ENCODE measurements at places on chromosomes 7 and 10.

- no peak for DNase-seq
These were observed 141.7 kb upstream of the SEMA3D start for GRCh38 chr7:85328456-85328998.

GRCh38 chr10:77894058-77894457, 32.5 kb downstream of the DLG5 start:
- DNase-seq = no peak

DNA sequence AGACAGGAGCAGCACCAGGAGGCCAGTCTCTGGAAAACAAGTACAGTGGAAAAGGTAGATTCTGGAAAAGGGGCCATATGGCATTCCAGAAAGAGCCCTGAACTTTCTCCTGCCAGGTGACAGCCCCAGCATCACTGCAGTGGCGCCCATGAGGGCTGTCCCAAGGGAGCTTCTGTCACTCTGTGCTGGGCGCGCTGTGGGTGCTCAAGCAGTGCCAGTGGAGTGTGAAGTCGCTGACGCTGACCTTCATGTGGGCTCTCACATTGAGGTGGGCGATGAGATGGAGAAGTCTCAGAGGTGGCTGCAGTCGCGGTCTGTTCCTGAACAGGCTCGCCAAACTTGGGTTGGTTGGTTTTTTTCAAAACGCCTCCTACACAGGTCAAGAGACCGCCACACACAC, 38.2 kb downstream of the FKBP6 start:
- DNase-seq = no peak

DNA sequence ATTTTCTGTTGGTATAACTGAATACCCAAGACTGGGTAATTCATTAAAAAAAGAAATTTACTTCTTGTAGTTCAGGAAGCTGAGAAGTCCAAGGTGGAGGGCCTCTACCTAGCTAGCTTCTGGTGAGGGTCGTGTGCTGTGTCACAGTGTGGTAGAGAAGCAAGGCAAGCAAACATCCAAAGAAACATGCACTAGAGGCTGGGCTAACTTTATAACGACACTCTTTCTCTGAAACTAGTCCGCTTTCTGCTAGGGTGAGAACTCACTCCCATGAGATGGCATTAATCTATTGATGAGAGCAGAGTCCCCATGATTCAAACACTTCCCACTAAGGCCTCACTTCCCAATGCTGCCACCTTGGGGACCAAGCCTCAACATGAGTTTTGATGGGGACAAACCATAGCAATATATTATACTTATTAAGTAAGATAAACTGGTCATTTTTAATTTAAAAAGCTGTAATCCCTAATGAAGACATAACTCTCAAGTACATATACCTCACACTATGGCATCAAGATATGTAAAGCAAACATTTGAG, 50.8 kb downstream of the PHYHIPL start:
- no peak for DNase-seq

- no peak for DNase-seq
These were observed 2.4 kb downstream of the ADRB1 start for GRCh38 chr10:114046087-114046458.

DNA sequence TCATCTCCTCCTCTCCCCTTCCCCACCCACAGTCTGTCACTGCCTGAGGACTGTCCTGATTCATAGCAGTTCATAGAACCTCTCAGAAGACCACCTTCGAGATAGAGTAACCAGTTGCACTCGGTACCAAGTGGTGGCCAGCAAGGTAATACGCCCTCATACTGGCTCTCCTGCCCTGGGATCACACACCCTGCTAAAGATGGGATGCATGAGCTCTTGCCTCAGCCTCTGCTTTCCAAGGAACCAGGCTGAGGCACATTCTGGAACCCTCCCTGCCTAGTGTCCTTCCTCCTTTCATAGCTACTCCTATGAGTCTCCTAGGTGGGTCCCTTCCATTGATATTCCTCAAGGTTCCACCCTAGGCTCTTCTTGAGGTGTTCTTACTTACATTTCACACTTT, 15.5 kb downstream of the CFAP43 start:
- DNase-seq = no peak

- no peak for DNase-seq
These were observed 54.6 kb upstream of the ABCB4 start for GRCh38 chr7:87530126-87530525.

DNA sequence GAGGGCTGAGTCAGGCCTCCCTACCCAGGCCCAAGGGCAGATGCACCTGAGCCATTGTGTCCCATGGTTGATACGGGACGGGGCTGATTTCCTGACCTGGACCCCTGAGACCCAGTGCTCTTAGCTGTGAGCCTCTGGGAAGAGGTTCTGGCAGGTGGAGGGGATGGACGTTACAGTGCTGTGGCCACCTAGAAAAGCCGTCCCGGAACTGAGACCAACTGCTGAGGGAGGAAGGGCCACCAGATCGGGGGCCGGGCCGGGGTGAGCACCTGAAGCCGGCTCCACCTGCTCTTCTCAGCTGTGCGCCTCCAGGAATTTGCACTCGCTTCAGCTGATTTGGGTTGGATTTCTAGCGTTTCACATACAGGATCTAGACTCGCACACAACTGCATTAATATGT, 35.4 kb downstream of the CHST12 start:
- no peak for DNase-seq

DNA sequence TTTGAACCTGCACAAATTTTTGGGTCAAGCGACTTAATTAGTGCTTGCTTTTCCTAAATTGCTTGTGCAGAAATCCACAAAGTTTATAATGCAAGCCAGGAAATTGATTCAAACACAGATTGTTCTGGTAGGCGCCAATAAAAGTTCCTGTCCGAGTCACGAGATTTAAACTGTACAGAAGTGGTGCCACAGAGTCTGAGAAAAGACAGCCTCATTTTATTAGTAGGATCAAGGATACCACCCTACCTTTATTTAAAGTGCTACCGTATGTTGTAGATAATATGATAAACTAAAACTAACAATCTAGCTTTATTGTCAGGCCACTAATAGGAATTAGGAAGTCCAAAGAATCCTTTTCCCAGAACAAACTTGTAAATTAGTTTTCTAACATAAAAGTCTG, 696.7 kb downstream of the TNS3 start:
- no peak for DNase-seq

- no peak for DNase-seq
These were observed 24.4 kb upstream of the ZNF273 start for GRCh38 chr7:64878684-64879083.

DNA sequence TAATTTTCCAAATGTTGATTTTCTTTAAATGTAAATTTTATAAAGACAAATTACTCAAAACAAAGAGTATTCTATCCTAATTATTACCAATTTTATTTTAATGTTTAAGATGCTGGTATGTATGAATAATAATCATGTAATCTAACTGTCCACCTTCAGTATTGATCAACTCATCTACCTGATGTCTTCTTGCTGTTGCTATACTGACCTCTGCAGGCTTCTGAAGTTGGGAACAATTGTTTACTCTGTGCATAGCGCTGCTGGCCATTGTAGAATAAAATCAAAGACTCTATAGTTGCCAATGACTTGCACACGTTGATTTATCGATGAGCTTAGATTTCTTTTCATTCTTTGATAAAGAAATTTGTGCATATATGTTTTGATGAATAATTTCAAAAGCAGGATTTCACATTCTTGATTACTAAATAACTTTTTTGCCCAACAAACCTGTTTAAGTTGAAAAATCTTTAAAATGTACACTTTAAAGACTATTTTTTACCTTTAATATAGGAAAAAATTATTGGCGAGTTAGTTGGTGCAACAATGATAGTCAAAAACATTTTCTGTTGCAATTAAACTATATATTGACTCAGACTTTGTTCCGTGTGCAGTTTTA, 282.3 kb downstream of the TFEC start:
- peak; percentile 21 for DNase-seq

DNA sequence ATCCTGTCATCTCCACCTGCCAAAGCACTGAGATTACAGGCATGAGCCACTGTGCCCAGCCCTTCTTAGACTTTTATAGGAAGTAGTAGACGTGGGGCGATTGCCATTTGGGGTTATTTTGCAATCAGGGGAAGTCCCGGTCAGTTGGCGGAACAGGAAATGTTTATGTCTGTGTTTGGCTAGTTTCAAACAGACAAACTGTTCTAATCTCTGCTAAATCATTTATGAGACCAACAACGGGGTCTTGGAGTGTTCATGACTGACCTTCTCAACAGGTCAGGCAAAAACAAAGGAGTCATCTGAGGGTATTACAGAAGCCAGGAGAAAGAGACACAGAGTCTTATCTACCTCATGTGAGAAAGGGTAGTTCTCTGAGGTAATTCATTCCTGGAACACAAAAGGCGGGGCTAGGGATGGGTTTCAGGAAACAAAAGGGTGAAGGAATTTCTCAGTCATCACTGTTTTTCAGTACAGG, 6.6 kb upstream of the TPK1 start:
- no peak for DNase-seq

DNA sequence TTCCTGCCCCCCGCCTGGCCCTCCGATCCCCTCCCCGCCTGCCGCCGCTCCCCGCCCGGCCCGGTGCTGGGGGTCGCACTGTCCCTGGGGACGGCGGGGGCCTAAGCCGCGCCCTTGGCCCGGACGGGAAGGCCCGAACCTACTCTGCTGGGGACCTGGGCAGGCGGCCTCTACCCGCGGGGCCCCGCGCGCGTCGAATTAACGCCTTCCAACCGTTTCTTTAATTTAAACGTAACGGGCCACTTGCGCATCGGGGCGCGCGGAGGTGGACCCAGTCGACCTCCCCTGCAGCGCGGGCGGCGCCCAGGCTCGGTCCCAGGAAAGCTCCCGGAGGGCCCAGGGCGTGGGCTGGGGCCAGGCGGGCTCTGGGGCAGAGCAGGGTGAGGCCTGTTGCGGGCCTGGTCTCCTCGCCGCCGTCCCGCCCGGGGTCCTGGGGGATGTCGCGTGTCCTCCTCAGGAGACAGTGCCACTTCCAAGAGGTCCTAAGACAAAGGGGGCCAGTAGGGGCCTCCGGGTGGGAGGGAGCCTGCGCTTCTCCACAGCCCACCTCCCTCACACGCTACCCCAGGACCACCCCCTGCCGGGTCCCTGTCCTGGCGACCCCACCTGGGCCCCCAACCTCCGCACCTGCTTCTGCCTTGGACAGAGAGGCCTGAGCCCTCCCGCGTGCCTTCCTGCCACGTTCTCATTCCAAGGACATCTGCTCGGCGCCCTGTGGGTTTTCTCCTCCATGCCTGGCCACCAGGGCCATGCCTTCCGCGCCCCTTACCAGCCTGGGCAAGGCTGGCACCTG, 658 bp upstream of the PTPRN2 start:
- DNase-seq = no peak

- DNase-seq = no peak
These were observed 16.5 kb downstream of the SLK start for GRCh38 chr10:103983367-103983911.

- no peak for DNase-seq
These were observed 20.7 kb upstream of the CAMK2B start for GRCh38 chr7:44346063-44346462.

DNA sequence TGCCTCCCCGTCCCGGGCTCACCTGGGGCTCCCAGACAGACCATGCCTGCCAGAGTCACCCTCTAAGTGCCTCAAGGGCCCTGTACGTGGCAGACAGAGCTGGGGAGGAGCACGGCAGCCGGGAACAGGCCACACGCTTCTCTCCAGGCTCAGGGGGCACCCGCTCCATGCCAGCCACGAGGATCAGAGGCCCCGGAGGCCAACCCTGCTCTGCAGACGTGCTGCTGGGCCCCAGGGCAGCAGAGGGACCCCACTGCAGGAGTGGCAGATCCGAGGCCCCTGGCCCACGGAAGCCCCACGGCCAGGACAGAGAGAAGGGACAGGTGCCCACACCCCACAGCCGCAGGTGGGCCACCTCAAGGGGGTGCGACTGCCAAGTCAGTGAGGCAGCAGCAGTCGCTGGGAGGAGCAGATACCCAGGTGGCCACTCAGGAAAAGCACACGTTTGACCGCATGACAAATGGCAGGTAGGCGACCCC, 58.4 kb upstream of the TNRC18 start:
- DNase-seq = no peak

DNA sequence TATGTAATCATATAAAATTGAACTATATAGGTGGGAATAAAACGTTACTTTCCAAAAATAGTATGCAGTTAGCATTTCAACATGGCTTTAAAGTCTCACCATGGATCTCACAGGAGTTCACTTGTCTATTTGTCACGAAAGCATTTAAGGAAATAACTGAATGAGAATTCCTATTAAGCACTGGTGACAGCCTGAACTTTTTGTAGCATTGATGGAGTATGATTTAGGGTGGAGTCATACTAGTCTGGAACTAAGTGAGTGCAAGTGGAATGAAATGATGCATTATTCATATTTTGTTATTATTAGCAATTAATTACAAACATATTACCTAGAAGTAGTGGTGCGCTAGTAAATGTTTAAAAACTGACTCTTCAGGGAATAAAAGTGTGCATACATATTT, 26.0 kb upstream of the HIBADH start:
- peak; percentile 18 for DNase-seq

GRCh38 chr7:915291-916218, 38.9 kb downstream of the ADAP1 start:
- DNase-seq = no peak

GRCh38 chr7:42698600-42699374, 213.1 kb downstream of the C7orf25 start:
- peak; percentile 57 for DNase-seq

- DNase-seq = no peak
These were observed 99.9 kb upstream of the SKAP2 start for GRCh38 chr7:26964156-26964808.

DNA sequence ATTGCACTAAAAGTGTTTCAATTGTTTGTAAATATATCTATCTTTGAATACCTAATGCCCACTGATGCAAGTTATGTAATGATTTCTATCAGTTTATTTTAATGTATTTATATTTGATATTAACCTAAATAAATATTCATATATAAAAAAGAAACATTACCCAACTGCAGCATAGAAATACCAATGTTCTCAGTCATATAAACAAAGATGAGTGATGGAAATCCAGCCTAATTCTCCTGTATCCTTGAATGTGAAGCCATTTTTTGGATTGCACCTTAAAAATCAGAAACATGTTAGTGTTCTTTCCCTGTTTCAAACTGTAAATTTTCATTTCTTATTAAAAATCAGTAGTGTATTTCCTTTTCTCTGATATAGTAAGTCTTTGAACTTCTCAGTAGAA, 305.8 kb upstream of the GNAI1 start:
- no peak for DNase-seq

DNA sequence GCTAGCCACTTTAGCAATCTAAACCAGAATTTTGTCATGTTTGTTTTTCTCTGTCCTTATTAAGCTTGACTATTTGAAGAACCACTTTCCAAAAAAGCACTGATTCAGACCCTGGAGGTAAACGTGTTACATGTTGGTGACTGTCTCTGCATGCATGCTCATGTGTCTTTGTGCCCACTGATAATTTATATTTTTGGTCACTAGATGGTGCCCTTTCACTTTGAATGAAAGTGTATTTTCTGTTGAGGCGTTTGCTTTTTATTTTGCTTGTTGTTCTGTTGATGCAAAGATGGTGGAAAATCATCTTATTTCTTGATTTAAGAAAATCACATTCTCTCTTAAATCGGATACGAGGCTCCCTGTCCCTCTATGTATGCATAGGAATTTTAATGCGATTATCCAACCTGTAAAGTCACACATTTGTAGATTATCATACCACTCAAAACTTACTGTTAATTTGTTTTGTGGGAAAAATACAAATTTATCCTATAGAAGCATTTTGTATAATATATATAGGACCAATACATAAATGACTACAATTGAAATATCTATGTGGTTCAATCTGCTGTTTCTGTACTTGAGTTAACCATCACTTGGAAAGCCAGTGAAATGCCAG, 269.3 kb downstream of the BICC1 start:
- peak; percentile 60 for DNase-seq
